Brain pericyte (primary cell): ENCODE measurements at places on chromosomes 16 and 17.

DNA sequence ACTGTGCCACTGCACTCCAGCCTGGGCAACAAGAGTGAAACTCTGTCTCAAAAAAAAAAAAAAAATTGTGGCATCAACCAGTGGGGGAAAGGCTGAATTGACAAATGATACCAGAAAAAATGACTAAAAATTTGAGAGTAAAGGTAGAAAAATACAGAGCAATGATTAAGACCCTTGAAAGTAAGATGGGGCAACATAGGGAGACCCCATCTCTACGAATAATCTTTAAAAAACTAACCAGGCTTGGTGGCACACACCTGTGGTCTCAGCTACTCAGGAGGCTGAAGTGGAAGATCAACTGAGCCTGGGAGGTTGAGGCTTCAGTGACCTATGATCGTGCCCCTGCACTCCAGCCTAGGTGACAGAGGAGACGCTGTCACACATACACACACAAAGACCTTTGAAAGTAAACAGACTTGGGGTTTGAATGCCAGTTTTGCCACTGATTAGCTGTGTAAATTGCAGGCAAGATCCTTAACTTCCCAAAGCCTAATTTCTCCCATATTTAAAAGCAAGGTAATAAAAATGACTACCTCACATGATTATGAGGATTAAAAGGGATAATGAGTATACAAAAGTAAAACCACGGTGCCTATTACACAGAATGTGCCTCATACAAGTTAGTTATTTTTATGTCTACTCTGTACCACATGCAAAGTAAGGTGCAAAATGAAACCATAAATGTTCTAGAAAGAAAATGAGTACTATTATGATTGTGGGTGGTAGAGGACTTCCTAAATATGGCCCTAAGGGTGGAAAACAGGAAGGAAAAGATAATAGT lies 21.7 kb upstream of the PAFAH1B1 start:
- no peak for DNase-seq

DNA sequence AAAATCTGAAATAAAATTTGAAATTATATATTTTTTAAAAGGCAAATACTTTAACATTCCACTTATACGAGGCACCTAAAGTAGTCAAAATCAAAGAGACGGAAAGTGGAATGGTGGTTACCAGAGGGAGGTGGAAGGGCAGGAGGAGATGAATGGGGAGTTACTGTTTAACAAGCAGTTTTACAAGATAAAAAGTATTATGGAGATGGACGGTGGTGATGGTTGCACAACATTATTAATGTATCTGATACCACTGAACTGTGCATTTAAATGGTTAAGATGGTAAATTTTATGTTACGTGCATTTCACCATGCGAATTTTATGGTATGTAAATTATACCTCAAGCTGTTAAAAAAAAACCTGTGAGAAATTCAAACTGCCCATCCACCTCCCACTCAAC lies 5.4 kb downstream of the CMC2 start:
- DNase-seq: no peak

- no peak for DNase-seq
Observed at GRCh38 chr16:425740-426114, 278 bp downstream of the RAB11FIP3 start.

- no peak for DNase-seq
Observed at GRCh38 chr16:52470585-52470984, 76.4 kb downstream of the TOX3 start.
